Stimulated activated CD4-positive, alpha-beta T cell treated with anti-CD3 and anti-CD28 coated beads, Interleukin-1b, Interleukin-23, amount 100 ng/mL, for 1 hour (primary cell): ENCODE measurements at places on chromosomes 1 and 21.

- DNase-seq, result no peak
These were observed 789.7 kb upstream of the PRMT6 start for GRCh38 chr1:106266786-106267185.

GRCh38 chr1:78033797-78034172, 12.0 kb upstream of the GIPC2 start:
- DNase-seq, result no peak

- no peak for DNase-seq
These were observed 68.0 kb upstream of the TRAPPC10 start for GRCh38 chr21:43944078-43944633.

DNA sequence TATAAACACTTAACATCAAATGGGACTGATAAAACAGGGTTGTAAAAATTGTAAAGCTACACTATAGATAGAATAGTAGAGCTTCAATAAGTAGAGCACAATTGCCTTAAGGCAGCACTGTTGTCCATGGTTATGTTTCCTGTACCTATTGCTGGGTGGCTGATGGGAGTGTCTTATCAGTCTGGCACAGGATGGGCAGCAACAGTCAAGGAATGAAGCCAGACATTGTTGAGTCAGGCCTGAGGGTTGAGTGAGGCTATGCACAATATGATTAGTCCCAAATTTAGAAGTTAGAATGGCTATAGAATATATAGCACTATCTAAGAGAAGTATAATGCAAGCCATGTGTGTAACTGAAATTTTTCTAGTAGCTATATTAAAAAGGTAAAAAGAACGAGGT, 25.0 kb upstream of the CD1D start:
- no peak for DNase-seq

DNA sequence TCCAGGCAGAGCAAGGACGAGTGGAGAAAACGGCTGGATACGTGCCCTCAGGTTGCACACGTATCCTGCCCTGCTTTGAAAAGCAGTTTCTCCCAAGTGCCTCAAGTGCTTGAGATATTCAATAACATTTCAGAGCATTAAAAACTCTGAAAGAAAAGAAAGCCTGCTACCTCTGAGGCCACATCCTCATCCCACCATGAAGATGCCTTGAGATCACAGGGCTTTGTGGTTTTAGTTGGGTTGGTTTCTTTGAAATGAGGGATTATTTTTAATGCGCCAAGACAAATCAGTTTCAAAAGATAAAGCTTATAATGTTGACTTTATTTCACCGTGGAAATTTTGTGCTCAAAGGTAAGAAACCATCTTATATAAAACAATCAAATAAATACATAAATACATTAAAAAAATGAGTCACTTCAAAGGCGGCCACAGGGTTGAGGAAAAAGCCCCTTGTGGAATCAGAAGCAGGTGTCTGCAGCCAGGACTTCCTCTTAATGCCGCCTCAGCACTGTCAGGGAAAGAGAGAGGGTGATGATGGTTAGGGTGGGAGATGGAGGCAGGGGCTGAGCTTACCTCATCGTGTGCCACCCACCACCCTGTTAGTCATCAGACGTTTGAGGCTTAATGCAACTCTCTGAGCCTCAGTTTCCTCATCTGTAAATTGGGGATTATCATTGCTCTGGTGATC, 1.4 kb downstream of the NPPB start:
- DNase-seq, result no peak

- DNase-seq, result no peak
These were observed 96.5 kb downstream of the KCNN3 start for GRCh38 chr1:154773551-154773950.

DNA sequence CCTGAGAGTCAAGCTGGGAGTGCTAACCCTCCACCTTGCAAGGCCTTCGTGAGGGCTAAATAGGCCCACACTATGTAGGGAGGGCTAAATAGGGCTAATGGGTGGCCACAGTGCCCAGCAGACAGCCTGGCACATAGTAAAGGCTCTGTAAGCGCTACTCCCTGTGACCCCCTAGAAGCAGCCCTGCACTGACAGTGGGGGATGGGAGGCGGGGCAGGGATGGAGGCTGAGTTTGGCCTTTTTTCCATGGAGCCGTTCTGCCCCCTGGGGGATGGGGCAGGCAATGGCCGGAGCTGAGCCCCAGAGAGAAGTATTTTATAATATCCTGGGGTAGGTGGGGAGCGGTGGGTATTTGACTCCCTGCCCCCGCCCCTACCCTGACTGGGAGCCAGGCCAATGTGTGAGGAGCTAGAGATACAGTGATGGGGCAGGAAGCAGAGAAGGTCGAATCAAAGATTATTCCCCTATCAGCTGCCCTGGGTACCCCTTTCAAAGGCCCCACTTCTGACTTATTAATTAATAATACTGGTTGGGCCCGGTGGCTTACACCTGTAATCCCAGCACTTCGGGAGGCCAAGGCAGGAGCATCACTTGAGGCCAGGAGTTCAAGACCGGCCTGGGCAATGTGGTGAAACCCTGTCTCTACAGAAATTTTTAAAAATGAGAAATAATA, 42.3 kb downstream of the LACTBL1 start:
- no peak for DNase-seq

DNA sequence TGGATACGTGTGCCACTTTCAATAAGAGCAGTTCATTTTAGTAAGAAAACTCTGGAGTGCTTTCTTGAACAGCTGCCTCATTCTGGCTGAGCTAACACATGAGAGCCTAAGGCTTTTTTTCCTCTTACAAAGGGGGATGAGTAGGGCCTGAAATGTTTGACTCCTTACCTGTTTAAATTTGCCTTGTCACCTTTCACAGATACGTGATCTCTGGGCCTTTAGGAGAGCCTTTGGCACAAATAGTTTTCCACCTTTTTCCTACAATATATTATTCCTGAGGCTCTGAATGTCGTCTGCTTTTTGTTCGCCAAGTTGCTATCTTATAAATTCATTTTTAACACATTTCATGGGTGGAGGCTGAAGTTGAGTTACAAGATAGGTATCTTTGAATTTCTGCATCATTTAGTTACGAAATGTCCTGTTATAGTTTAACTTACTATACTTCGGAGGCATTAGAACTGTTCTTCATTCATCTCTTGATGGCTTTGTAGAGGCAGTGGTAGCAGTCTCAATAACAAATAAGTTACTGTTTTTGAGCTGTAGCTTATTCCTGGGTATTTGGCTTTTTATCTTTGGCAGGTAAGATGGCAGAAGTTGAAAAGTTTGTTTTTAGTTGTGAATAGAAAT, 17.2 kb downstream of the UBAP2L start:
- no peak for DNase-seq

GRCh38 chr1:21307210-21307609, 16.9 kb upstream of the ECE1 start:
- DNase-seq, result no peak

GRCh38 chr1:243475966-243476365, 220.1 kb downstream of the SDCCAG8 start:
- DNase-seq, result no peak

DNA sequence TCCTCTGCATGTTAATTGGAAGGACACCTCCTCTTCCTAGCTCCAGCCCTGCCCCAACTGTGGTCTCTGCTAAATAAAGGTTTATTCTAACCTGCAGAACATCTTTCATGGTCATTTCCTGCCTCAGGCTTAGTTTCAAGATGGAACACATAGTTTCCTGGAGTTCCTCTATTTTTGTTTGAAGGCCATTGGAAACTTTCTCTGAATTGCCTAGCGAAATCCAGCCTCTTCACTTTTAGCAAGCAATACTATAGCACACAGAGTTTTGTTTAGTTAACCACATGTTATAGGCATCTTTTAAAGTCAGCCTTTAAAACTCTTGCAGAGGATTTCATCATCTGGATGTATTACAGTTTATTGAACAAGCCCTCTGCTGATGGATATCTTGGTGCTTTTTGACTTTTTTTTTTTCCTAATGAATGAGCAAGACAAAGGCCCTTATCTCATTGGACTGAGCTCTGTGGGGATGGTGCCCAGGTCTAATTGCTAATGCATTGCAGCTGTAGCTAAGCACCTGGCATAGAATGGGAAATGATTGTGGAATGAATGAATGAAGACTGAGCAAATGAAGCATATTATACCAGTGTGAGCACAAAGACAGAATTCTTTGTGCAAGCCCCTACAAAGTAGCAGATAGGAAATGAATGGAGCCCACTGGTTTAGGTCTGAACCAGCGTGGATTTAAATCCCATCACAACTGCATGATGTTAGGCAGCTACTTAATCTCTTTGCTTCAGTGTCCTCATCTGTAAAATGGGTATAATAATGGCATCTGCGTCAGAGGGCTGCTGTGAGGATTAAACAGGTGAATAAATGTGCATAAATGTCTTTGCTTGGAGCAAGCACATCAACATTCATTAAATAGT, 641 bp upstream of the CFAP107 start:
- DNase-seq, result no peak

DNA sequence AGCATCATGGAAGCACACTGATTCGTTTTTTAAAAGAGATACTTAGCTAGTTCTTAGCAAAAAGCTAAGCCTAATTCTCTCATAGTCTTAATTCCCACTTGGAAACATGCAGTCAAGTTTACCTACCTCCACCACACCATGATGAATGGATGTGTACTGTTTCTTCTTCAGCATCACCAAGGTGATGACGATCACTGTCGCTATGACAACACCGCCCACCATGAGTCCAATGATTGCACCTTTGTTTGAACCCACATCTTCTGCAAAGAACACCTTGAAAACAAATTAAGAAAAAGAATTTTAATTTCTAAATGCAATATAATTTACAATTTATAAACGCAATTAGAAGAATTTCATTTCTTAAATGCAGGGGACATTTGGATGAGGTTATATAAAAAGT, 156.8 kb downstream of the GABPA start:
- DNase-seq, result no peak

GRCh38 chr1:202981939-202982338, 14.9 kb upstream of the CYB5R1 start:
- no peak for DNase-seq

GRCh38 chr21:44618909-44619308, 7.0 kb downstream of the KRTAP10-8 start:
- DNase-seq, result no peak

GRCh38 chr1:171486048-171486519, 754 bp downstream of the PRRC2C start:
- DNase-seq, result peak; percentile 50

DNA sequence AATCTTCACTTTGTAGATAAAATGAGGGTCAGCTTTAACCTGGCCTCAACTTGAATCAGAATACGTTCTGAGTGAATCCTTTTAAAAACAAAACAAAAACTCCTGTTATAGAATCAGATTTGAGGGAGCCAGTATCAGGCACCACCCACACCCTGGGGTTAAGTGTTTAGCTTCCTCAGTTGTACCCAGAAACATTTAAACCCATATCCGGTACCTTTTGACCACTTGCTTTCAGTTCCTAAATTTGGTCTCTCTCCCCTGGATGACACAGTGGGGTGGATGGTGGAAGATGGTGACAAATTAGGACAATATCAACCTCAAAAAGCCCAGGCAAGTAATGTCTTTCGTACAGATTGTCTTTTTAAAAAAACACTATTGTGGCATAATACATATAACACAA, 10.4 kb downstream of the KLHDC7A start:
- no peak for DNase-seq

DNA sequence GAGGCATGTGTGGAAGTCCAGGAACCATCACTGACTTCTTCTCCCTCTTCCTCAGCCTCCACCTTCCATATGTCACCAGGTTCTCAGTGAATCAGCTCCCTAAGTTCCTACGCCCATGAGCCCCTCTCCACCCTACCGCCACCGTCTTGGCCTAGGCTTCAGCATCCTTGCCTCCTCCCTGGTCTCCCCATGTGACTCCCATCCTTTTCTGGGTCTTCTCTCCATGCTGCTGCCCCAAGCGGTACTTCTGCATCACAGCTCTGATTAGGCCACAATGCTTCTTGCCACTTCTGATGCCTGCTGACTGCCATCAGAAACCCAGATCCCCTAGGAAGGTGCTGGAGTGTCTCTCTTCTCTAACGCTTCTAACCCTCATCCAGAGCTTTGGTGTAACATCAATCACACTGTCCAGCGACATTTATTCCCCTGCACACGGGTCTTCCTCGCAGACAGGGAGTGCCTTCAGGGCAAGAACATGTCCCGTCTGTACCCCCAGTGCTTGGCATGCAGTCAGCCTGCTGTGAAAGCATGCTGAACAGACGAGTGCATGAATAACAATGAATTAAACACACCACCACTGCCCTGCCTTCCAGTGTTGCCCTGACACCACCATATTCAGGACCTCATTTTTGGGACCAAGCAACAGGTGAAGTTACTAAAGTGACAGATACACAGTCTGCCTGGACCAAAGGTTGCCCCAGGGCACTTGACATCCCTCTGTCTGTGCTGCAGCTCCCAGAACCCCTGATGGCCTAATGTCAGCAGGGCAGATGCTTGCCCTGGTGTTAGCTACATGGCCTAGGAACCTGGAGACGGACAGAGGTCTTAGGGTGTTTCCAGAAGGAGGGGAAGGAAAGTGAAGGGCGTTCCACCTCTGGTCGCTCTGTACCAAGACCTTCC, 158.7 kb upstream of the EDN2 start:
- no peak for DNase-seq

DNA sequence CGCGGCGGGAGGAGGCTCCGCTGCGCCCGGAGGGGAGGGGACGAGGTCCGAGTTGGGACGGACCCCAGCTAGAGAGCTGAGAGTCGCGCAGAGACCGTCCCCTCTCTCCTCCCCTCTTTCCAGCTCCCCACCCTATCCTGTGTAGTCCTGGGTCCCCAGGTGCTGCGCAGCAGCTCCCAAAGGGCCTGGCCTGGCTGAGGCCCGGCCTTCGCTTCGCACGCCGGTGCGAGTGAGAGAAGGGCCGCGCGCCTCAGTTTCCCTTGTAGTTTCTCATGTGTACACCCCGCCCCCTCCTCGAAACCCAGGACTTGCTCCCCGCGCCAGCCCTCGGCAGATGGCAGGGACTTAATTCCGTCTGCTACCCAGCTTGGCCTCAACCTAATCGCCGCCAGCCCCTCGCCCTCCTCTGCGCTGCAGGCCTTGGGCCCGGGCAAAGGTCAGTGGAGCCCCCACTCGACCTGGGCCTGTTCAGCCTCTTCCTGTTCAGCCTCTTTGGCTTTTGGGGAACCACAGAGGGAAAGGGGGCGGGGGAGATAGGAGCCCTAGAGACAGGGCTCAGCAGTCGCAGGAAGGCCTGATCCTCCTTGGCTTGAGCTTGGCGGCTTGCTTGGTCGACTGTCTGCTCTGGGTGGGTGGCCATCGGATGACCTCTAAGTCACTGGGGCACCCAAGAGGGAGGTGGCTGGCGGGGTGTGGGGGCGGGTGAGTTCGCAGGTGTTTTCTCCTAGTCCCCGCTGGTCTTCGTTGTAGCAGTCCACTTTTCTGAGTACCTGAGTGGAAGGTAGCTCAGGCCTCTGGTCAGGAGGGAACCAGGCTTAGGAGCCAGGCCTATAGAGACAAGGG, 1.0 kb downstream of the ZNF687 start:
- DNase-seq, result no peak

- no peak for DNase-seq
These were observed 42.1 kb upstream of the ABCG1 start for GRCh38 chr21:42176859-42177258.

- no peak for DNase-seq
These were observed 96.4 kb upstream of the HOOK1 start for GRCh38 chr1:59718064-59718988.

- no peak for DNase-seq
These were observed 49.5 kb downstream of the RHBG start for GRCh38 chr1:156418416-156419070.

- peak; percentile 70 for DNase-seq
These were observed 709 bp upstream of the SUCO start for GRCh38 chr1:172532183-172532699.
